ENCODE measurements at places on chromosomes 16 and 17. TPM values are rescaled to one million over a fixed set of nuclear protein-coding genes. Genes with fewer than 3 reads are reported as not detected.

Gene SEPTIN12
- total RNA-seq: not detected

Gene GP1BA
- total RNA-seq: not detected

Gene RRAD
- total RNA-seq: 0.48 TPM

Gene CCL13
- total RNA-seq: not detected

Gene OR3A3
- not detected for total RNA-seq

Gene NOG
- 0.12 TPM for total RNA-seq

Gene MYH11
- total RNA-seq: not detected

Gene TBC1D26
- 0.22 TPM for total RNA-seq

Gene NPIPB8
- total RNA-seq: 0.27 TPM

Gene CACNG3
- not detected for total RNA-seq

Gene FDXR
- total RNA-seq: 18.4 TPM

Gene HCRT
- not detected for total RNA-seq

Gene FAAP100
- total RNA-seq: 39.7 TPM

Gene SOCS1
- 152 TPM for total RNA-seq

Gene RPL19
- total RNA-seq: 2,689 TPM

Gene C1QTNF8
- total RNA-seq: not detected

Gene RPH3AL
- total RNA-seq: 1.7 TPM

Gene MYL11
- 1.6 TPM for total RNA-seq

Gene GABARAPL2
- 71.5 TPM for total RNA-seq

Gene SGSH
- total RNA-seq: 37.4 TPM

Gene SOX8
- 2.6 TPM for total RNA-seq

Gene IL34
- not detected for total RNA-seq

Gene C16orf90
- total RNA-seq: not detected

Gene RDM1
- 10.4 TPM for total RNA-seq

Gene GAST
- total RNA-seq: not detected

Gene TBC1D3I
- total RNA-seq: not detected

Gene NOD2
- total RNA-seq: 18.7 TPM

Gene SLC13A2
- total RNA-seq: not detected

Gene NEUROD2
- not detected for total RNA-seq

Gene PTGES3L
- 0.53 TPM for total RNA-seq

Gene NPIPB2
- total RNA-seq: 7.6 TPM

Gene TBX2
- total RNA-seq: not detected

Gene ULK2
- 11.7 TPM for total RNA-seq

Gene KRTAP4-6
- total RNA-seq: not detected

Gene TBC1D3
- not detected for total RNA-seq

Gene IL21R
- 55.0 TPM for total RNA-seq

Gene SNX11
- 19.7 TPM for total RNA-seq

Gene EPX
- not detected for total RNA-seq

Gene ANKS3
- total RNA-seq: 13.3 TPM

Gene KRT35
- total RNA-seq: not detected

Gene DNAI2
- total RNA-seq: 1.7 TPM

Gene CD300LF
- total RNA-seq: not detected

Gene DOC2B
- total RNA-seq: 0.02 TPM

Gene PYDC1
- total RNA-seq: not detected

Gene CDH11
- total RNA-seq: not detected

Gene MYCBPAP
- total RNA-seq: 8.1 TPM

Gene CCL16
- total RNA-seq: not detected

Gene NUPR1
- not detected for total RNA-seq

Gene KRT20
- total RNA-seq: not detected

Gene ADCY7
- 100.0 TPM for total RNA-seq

Gene KCTD19
- 2.5 TPM for total RNA-seq

Gene CCDC200
- not detected for total RNA-seq

Gene ELMO3
- total RNA-seq: 5.1 TPM

Gene C16orf96
- total RNA-seq: 0.07 TPM

Gene SULT1A2
- total RNA-seq: not detected

Gene COQ7
- 14.1 TPM for total RNA-seq
